Karpas-422 (cell line): ENCODE measurements at places on chromosomes 16 and 17.
A peak's percentile ranks its signal among the peaks of the same experiment; 100 is the strongest.

GRCh38 chr16:25060920-25061319 lies 45.8 kb upstream of the ARHGAP17 start:
- peak; percentile 67 for DNase-seq

DNA sequence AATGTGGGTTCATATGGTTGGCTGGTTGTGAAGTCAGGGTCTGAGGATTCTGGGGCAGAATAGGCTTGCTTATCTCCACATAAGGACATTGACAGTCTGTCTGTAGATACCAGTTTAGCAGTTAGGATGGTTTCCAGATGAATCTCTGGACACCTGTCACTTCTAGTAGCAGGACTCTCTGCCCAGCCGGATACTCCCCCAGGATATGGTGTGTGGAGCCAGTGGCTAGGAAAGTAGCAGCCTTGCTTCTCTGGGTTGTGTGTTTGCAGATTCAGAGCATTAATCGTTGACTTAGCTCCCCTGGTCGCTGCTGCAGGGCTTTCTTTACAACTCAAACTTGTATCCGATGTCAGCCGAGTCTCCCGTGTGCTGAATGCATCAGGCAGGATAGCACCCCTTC lies 45.2 kb downstream of the CLEC16A start:
- no peak for DNase-seq

GRCh38 chr16:31404353-31405064 lies 11.4 kb downstream of the ITGAD start:
- DNase-seq: peak; percentile 58

- peak; percentile 27 for DNase-seq
These were observed 53.5 kb downstream of the TNFRSF13B start for GRCh38 chr17:16918443-16918842.

GRCh38 chr16:71883168-71883848 lies 674 bp downstream of the ZNF821 start:
- DNase-seq: peak; percentile 62

DNA sequence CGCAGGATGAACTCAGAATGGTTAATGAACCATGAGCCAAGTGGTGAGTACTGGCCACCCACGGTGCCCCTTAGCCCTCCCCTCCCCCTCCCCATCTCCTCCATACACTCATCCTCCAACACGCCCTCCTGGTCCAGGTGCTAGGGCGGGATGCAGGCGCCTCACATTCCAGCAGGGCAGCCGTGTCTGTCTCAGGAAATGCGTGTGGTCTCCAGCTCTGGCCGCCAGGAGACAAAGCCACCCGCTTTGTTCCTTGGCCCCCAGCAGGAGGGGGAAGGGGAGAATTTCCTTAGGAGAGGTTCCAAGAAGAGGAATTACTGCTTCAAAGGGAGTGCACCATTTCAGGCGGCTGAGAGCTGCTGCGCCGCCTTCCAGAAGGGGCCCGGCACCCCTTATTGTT lies 29.7 kb upstream of the RMI2 start:
- no peak for DNase-seq

GRCh38 chr16:30368122-30368791 lies 2.0 kb downstream of the TBC1D10B start:
- no peak for DNase-seq

GRCh38 chr16:66402591-66403230 lies 24.4 kb upstream of the BEAN1 start:
- DNase-seq: no peak
